ENCODE measurements at places on chromosomes 4 and X.

- DNase-seq, result no peak
Measured at GRCh38 chr4:3668825-3669552, 97.2 kb upstream of the ADRA2C start.

DNA sequence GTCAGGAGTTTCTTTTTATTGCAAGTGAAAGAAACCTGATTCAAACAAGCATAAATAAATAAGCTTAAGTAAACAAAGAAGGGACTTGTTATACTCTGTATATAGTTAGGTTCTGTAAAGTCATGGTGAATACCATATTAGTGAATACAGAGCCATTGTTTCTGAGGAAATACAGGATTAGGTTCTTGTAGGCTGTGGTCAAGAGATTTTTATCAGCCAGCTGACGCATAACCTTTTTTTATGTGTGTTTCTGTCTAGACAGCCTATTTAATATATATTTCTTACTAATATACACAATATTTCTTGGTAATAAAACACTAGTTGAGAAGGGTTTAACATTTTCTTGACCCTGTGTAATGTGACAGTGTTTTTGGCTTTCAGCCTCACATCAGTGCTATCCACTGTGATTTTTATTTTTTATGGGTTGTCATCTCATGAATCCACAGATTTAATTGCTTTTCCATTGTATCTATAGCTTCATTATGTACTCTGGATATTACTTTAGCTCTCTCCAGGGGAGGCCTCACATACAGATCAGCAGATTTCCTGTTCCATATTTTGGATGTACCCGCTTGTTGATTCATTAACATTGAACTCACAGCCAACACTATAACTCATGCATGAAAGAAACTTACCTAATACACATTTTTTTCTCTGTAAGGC is 8.0 kb downstream of the HERC3 start:
- DNase-seq, result no peak

DNA sequence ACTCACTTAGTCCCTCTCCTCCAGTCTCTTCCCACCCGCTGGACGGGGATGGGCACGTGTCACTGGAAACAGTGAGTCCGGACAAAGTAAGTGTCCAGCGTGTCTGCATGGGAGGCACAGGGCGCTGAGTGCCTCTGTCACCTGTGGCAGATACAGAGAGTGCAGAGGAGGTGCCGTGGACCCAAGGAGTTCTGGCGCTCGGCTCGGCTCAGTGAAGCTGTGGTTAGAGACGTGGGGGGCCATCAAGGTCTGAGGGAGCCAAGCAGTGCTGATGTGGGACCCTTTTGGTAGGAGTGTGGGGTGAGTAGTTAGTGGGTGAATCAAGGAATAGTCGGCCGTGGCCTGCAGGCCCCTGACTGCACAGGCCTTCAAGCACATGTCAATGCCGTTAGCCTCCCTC is 40.1 kb upstream of the MSANTD1 start:
- DNase-seq, result no peak

DNA sequence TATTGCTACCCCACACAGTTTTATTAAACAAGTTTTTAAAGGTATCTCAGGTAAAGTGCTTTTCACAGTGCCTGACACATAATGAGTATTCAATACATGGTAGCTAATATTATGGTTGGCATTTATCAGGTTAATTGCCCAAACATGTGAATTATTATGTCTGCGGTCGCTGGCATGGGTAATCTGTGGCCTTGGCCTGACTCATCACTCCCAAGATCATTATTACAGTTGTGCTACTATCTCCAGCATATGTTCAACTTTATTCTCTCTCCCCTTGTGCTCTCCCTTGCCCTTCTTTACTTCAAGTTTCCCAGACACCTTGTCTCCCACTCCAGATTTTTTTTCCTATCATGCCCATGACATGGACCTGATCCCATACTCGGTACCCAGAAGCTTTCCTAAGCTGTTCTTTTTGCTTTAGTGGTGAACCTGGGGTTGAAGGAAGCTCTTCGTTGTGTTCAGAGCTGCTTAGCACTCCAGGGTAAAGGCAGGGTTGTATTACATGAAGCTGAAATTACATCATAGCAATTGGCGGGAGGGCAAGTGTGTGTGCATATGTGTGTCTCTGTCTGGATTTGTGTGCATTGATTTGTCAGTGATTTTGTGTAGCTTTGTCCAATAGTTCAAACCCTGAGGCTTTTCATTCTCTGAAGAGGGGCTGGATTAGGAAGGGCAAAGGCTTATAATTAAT is 176.5 kb upstream of the NRK start:
- no peak for DNase-seq

DNA sequence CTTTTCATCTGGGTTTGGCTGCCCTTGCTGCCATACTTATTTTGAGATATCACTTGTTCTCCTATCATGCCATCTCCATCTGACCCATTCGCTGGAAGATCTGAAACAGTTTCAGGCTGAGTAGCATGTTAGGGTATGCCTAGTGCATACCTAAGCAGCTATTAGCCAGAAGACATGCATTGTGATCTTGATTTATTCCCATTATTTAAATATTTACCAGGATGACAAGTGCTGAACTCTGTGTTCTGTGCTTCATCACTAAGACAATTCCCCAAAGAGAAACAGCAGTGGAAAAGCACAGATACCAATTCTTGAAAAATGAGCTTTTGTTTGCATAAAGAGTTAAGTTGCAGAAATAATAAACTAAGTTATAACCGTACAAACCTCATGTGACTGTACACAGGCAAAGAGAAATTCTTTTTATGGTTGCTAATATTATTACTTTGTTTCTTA is 271.0 kb upstream of the ARSJ start:
- no peak for DNase-seq

- DNase-seq, result no peak
Measured at GRCh38 chr4:144594471-144594986, 51.4 kb upstream of the HHIP start.

DNA sequence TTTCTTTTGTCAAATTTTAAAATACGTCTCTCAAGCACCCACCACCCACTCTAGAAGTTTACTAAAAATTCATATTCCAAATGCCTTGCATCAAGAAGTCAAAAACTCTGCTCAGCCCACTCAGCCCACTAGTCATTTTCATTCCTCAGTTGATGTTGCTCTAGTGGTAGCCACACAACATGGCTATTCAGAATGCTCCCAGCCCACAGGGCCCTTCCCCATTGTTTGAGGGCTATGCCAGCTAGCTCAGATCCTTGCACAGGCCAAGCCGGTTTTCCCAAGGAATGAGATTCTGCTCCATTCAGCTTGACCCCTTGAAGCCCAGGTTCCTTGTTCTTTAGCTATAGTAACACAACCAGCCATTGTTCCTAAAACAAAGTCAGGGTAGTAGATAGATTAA is 297.5 kb upstream of the RASGEF1B start:
- DNase-seq, result no peak

GRCh38 chr4:90841676-90842075 is 714.5 kb downstream of the CCSER1 start:
- no peak for DNase-seq

DNA sequence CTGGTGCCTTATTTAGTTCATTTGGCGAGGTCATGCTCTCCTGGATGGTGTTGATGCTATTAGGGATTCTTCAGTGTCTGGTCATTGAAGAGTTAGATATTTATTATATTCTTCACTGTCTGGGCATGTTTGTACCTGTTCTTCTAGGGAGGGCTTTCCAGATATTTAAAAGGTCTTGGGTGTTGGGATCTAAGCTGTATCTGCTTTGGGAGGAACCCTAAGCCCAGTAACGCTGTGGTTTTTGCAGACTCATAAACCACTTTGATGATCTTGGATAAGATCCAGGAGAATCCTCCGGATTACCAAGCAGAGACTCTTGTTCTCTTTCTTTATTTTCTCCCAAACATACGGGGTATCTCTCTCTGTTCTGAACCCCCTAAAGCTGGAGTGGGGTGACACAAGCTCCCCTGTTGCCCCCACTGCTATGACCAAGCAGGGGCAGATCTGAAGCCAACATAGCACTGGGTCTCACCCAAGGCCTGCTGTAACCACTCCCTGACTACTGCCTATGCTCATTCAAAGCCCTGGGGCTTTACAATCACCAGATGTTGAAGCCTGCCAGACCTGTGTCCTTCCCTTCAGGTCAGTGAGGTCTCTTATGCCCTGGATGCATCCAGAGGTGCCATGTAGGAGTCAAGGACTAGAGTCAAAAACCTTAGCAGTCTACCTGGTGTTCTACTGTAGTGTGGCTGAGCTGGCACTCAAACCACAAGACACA is 187.6 kb downstream of the GUCY2F start:
- no peak for DNase-seq

- DNase-seq, result no peak
Measured at GRCh38 chr4:109996526-109996925, 83.8 kb downstream of the EGF start.

DNA sequence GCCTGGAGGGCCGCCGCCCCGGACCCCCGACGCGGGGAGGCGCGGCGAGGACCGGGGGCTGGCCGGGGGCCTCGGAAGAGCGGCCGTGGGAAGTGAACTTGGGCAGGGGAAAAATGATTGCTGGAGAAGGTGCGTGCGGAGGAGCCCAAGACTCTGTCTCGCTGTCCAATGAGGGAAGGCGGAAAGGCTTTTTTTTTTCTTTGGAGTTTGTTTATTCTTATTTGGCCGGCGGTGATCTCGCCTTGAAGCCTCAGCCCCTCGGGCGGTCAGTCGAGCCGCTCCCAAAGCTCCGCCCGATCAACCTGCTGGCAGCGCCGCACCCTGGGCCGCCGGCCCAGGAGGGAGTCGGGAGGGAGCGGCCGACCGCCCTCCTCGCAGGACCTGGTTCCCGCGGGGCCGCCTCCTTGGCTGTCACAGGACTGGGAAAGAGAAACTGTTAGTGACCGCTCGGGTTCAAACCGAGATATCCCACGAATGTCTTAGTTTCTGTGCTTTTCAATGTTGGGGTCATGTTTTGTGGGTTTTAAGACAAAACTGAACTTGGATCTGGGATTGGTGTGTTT is 2.5 kb downstream of the CPEB2 start:
- peak; percentile 87 for DNase-seq

DNA sequence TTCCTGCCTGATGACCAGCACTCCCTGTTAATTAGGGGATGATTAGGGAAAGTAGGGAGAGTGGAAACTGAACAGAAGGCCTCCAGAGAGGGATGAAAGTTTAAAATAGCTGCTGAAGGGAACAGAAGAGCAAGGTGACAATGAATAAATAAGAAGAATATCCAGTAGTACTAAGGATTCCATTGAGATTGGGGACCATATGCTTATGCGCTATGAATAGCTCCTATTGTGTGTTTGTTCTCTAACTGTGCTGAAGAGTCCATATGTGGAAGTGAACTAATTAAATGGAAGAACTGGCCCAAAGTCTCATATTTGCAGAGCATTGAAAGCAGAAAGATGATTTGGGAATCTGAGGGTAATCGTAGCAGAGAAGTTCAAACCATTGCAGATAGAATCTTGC is 137.0 kb downstream of the PRSS12 start:
- DNase-seq, result no peak

GRCh38 chrX:95059909-95060308 is 1385.9 kb downstream of the FAM133A start:
- DNase-seq, result no peak

DNA sequence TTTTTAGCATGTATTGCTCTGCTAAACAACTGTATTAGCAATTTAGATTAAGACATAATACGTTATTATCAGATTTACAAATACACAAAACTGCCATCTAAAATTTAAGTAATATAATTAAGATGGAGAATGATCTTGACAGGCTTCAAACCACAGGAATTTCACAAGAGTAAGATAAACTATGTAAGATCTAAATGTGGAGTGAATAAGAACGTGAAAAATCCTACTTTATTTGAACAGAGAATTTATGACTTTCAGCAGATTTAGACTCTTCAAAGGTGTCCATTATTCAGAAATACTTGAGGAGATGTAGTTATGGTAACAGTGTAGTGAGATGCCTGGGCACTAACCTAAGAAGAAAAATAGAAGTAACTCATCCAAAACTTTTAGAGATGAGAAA is 73.2 kb downstream of the SLC4A4 start:
- DNase-seq, result no peak

DNA sequence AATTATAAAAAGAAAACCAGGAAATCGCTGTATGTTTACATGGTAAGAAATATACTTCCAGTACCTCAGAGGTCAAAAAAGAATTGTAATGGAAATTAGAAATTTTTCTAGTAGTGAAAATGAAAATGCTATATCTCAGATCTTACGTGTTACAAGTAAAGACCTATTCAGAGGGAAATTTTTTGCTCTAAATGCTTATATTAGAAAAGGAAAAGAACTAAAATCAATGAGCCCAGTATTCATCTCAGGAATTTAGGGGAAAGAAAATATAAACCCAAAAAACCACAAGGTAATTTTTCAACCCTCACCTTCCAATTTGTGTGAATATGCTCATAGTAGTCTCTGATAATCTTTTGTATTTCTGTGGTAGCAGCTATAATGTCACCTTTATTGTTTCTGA is 145.6 kb downstream of the RAP1GDS1 start:
- DNase-seq, result no peak

GRCh38 chr4:158005021-158005420 is 167.8 kb downstream of the GASK1B start:
- no peak for DNase-seq

DNA sequence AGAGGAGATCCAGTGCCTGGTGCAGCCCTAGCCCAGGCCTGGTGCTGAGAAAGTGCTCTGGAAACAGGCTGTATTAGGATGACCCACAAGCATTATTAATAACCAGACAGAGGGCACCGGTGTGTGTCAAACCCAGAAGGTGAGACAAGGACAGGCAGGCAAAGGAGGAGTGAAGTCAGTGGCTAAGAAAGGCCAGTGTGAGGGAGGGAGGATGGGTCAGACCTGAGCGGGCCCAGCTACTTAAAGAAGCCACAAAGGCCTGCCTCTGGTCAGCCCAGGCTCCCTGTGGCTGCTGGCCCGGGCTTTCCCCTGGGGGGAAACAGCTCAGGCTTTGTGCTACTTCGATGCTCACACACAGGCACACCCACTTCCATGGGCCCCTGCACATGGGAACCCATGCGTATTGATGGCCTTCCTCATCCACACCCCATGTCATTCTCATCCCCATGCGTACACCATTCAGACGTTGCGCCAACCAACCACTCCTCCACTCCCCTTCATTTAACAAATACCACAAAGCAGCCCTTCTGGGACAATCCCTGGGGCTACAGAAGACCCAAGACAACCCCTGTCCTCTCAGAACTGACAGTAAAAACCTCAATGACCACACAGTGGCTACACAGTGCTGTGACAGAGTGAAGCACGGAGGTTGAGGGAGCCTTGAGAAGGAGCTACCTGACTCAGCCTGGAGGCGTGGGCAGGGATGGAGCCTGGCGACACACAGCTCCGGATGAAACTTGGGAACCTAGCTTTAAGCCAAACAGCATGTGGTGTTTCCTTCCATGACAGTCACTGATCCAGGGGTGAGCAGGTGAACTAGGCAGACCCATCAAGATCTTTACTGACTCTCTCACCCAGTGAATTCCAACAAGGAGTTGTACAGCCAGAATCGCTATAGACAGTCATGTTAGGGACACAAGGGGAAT is 24.9 kb upstream of the MTM1 start:
- no peak for DNase-seq

Data from pancreas (tissue), 10 donors.